Stimulated activated CD8-positive, alpha-beta memory T cell treated with anti-CD3 and anti-CD28 coated beads, Interleukin-4, amount 100 ng/mL, for 1 hour (primary cell): ENCODE measurements at places on chromosomes 2 and 18.

DNA sequence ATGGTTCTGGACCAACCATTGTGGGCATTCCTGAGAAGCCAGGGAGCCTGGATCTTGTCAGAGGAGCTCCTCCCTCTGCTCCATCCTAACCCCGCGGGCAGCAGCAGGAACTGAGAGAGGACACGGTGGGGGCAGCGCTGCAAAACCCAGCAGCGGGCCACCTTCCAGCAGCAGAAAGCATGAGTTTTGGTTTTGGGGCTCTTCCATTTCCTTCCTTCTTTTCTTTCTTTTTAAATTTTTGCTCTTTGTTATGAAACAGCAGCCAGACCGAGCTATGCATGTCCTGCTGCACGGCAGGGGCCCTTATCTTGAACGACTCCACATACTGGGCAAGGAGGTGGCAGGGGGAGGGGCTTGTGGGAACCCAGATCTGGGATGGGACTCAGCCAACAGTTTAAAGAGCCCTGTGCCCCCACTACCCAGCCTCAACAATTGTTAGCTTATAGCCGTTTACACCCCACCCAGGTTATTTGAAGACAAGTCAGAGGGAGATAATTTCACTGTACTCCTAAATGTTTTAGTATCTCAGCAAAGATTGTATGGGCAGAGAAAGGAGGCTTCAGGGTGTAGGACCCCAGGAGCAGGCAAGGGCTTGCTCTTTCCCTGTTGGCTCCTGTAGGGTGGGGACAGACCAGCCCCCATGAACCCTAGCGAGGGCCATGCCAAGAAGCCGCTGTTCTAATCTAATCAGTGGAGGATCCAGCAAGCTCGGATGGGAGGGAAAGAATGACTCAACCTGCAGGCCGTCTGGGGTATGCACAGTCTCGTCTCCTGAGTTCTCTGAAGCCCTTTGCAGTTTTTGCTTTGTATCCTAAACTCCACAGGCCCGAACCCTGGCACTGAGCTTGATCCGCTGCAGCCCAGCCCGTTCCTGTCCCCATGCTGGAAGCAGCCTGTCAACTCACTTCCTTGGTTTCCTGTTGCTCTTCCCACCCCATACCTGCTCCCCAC lies 75.3 kb downstream of the LRRFIP1 start:
- DNase-seq, result no peak

GRCh38 chr2:176415174-176415895 lies 146.1 kb downstream of the MTX2 start:
- no peak for DNase-seq

GRCh38 chr2:239825705-239825979 lies 199.5 kb downstream of the NDUFA10 start:
- DNase-seq, result no peak

GRCh38 chr2:147559070-147559725 lies 285.6 kb upstream of the ACVR2A start:
- DNase-seq, result no peak
